ENCODE measurements at places on chromosomes 6 and 20.

DNA sequence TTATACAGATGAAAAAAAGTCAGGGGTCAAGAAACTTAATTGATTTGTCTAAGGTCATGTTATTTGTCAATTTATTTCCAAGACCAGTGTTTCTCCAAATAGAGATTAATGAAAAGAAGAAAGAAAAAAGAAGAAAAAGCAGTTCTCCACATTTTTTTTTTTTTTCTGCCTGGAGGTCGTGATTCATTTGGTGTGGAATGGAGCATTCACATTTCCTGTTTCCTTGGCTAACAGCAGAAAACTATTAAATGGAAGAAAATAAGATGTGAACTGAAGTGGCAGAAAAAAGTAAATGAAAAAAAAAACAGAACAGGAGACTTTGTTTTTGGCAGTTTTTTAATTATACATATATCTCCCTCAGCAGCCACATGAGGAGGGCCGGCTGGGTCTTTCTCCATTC lies 470.8 kb upstream of the ZNF337 start:
- no peak for DNase-seq

DNA sequence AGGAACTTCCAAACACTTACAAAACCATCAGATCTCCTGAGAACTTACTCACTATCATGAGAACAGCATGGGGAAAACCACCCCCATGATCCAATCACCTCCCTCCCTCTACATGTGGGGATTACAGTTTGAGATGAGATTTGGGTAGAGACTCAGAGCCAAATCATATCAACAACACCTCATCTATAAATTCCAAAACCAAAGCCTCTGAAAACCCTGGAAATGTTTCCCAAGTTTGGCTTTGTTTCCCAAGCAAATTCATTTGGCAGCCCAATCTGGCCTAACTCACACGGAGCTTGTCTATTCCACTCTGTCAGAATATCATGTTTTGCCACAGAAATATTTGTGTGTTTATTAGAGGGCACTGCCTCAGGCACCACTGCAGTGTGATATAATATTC lies 142.6 kb downstream of the COL9A1 start:
- DNase-seq: no peak

DNA sequence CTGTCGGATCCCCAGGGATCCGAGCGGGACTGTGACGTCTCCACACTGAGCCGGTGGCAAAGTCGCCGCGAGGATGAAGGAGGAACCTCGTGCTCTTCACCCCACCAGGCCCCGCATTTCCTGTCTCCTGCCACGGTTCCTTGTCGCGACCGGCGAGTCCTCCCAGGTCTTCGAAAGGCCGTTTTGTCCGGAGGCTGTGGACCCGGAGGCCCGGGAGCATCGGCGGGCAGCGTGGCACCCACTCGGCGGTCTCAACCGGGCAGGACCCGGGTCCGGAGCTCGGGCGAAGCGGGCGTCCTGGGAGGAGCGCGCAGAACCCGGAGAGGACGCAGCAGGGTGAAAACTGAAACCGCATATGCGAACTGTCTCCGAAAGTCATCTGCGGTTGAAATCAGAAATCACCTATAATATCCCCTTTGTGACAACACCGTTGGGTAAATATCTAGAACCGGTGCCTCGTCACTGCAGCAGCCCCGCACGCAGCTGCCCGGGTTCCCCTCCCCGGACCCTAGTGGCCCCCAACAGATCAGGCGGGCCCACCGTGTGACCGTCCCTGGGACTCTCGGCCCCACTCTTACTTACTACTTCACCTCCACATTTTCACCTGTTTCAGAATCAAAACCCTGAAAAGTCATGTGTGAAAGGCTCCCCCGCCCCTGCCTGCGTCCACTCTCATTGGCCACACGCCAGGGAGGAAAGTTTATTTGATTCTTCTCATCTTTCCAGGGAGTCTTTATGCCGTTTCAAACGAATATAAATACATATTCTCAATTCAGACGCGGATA lies 3.1 kb upstream of the ULBP2 start:
- DNase-seq: no peak

DNA sequence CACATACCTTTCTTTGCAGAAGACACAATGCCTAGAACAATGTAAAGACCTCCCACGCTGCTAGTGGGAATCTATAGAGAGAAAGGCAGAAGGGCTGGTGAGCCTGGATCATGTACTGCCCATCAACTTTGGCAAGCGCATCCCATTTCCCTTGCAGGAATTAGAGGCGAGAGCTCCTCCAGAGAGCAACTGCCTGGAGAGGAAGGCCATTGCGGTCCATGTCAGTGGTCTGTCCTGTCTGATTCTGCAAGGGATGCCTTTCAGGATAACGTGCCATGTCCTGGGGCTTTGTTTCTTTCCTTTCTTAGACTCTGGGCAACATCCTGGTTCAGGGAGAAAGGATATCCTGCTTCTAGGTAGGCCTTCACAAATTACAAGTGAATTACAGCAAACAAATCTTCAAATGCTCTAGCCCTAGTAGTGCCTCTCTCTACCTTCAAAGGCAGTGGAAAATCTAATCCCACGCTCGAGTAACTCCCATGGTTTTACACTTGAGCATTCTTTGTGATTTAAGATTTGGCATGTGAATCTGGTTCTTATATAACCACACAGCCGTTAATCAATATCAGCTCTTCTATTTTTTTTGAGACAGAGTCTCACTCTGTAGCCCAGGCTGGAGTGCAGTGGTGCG lies 38.5 kb downstream of the GCNT2 start:
- DNase-seq: no peak

- no peak for DNase-seq
These were observed 243.8 kb upstream of the PMEPA1 start for GRCh38 chr20:57953638-57954037.

DNA sequence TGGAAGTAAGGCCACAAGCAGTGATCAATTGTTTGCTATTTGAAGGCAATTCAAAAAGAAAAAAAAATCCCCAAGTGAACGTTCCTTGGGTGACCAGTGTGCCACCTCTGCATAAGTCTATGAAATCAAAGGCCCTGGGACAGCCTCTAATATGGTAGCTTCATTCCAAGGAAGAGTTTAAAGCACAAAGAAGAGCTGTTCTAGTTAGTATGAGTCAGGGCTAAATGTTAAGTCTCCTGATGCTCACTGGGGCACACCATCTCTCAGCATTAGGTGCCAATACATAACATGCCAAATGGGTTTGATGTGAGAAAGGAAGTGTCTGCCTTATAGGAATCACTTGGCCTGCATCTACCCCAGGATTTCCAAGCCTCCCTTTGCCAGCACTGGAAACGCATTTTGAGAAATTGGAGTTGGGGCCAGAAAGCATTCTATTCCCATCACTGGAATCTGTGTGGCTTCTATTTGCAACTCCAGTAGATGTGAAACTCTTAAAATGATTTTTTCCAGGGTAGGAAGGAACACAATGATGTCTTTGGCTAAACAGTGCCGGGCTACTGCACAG lies 13.0 kb downstream of the UNC5CL start:
- DNase-seq: peak; percentile 57

- DNase-seq: no peak
These were observed 239.1 kb downstream of the COL12A1 start for GRCh38 chr6:74966712-74967111.

GRCh38 chr6:107550906-107551305 lies 61.0 kb downstream of the SOBP start:
- DNase-seq: no peak

- peak; percentile 46 for DNase-seq
These were observed 34.6 kb upstream of the RNF8 start for GRCh38 chr6:37319156-37319555.

GRCh38 chr6:137798261-137798660 lies 68.8 kb upstream of the TNFAIP3 start:
- no peak for DNase-seq

DNA sequence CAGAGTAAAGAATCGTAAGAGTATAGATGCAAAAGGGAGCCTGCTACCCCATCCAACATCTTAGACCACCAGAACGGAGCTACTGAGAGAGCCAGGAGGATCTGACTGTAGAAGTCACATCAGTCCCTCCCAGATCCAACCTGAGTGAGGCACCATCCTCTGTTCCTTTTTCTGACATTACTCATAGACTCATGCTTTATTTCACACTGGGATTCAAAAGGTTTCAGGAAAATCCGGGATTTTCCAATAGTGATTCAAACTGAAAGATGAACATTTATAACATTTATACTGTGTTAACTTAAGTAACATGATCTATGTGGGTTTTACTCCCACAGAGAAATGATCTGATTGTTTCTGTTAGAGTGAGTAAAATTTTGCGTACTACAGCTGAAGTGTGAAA lies 868.6 kb upstream of the GJE1 start:
- no peak for DNase-seq

DNA sequence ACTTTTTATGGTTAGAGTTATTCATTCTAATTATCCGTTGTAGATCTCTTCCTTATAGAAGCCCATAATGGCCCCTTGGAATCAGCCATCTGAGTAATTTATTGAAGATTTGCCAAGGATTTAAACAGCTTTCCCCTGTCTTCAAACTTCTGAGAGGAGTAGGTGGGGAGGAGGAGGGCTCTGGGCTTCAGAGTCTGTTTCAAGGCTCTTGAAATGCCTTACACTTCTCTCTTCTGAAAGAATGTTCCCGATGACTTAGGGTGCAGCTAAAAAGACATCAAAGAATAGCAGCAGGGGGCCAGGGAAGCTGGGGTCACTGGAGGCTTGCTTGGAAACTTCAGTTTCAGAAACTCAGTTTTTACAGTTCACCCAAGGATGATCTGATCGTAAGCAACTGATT lies 165.3 kb downstream of the ZDHHC14 start:
- DNase-seq: no peak

DNA sequence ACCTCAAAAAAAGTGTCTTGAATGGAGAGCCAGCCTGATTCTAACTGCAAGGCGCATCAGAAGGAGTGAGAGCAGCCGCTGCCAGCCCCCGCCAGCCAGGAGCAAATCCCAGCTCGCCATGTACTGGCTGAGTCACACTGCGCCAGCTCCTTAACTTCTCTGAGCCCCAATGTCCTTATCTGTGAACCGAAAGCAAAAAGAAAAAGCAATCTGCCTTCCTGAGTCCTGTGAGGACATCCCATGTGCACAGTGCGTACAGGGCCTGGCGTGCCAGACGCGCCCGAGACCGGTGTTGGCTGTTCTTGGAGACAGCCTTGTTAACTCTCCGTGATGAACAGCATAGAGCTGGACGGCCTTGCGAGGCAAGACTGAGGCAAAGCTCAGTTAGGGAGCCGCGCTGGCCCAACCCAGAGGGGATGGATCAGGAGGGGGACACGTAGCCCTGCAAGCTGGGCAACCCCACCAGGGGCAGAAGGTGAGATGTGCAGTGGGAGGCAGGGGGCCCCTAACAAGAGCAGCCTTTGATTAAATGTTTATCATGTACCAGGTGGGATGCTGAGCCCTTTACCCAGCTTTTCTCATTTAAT lies 122.7 kb downstream of the AGPAT4 start:
- no peak for DNase-seq

- no peak for DNase-seq
These were observed 2.0 kb downstream of the LST1 start for GRCh38 chr6:31587791-31588777.

GRCh38 chr20:21509079-21509596 lies 4.7 kb downstream of the NKX2-2 start:
- no peak for DNase-seq

DNA sequence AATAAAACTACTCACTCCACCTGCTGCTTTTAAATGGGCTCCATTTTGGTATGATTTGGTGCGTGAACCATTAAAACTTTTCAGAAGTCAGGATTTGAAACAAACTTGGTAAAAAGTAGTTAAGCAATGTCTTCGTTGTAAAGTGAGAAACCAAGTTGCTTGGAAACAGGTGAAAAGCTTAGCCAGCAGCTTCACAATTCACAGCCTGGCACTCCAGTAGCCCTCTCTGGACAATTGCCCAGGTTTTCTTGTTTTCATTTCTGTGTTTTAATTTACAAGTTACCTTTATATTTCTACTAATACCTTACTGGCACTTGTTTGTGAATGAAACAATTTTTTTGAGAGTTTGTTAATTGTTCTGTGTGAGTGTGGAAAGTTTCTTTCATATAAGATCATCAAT lies 12.8 kb downstream of the NT5E start:
- DNase-seq: no peak

GRCh38 chr20:1786486-1786885 lies 108.7 kb upstream of the SIRPA start:
- no peak for DNase-seq

DNA sequence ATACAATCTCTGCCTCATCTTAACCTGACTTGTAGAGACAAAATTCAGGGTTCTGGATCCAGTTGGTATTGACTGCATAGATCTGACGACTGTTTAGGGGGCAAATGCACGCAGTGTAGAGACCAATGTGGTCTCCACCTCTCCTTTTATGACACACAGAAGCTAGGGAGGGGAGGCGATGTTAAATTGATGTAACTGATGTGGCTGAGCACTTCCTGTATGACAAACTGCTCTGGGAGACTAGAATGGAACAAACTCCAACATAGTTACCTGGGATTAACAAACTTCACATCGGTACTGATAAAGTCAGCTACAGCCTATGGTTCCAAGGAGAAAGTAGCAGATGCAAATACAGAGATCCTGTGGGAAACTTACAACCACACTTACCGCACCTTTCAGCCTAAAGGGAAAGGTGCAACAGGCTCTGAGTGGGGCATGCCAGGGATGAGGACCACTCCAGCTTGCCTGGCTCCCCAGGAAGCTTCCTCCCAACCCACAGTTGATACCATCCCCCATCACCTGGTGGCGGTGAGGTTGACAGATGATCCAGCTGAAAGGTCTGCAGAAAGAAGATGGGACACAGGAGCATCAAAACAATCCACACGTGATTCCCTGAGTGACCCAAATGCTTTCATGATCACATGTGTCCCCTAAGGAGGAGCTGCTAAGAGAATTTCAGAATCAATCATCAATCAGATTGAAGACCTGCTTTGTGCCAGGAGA lies 60.6 kb upstream of the MRPS10 start:
- DNase-seq: no peak

DNA sequence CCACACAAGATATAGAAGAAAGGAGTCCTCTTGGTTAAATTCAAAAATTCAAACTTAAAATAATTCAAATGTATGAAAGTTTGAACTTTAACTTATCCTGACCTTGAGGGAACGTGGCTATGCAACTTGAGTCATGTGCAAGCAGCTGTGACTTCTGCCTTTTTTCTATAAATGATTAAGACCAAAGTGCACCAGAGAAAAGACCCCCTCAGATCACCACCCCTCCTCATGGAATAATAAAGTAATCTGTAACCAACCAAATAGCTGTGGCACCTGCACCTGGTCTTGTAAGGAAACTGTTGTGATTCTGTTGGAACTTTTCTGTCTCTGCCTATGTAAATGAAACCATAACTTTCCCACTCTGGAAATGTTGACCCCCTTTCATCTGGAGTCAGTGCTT lies 141.1 kb upstream of the GGTLC1 start:
- no peak for DNase-seq

GRCh38 chr6:145453376-145453775 lies 281.9 kb downstream of the EPM2A start:
- no peak for DNase-seq

- no peak for DNase-seq
These were observed 226.5 kb downstream of the BTBD9 start for GRCh38 chr6:38413102-38413800.

Data from NCI-H446 (cell line).